ENCODE measurements at places on chromosomes 12 and 14. TPM values are rescaled to one million over a fixed set of nuclear protein-coding genes. Genes with fewer than 3 reads are reported as not detected.

- no peak overlapping the region for H3K4me3 ChIP-seq
- DNase-seq: peak; percentile 62
- no peak overlapping the region for H3K27ac ChIP-seq
- no peaks in the 10 kb centered on the region for H3K27me3 ChIP-seq
- H3K4me1 ChIP-seq: peaks cover 7% of the 10 kb centered on the region
- no peaks in the 10 kb centered on the region for H3K36me3 ChIP-seq
Observed at GRCh38 chr12:106170285-106170684, 31.5 kb upstream of the NUAK1 start.

DNA sequence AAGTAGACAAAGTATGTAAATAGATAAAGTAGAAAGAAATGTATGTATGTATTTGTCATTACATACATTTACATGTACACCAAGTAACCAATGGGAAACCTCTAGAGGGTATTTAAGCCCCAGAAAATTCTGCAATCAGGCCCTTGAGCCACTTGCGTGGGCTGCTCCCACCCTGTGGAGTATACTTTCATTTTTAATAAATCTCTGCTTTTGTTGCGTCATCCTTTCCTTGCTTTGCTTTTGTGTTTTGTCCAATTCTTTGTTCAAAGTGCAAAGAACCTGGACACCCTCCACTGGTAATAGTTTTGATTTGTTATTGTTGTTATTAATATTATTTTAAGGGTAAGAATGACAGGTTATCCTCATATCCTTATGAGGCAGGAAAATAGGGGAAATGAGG, 21.8 kb downstream of the CAPS2 start:
- H3K4me1 ChIP-seq: no peaks in the 10 kb centered on the region
- H3K36me3 ChIP-seq: no peaks in the 10 kb centered on the region
- no peak overlapping the region for H3K4me3 ChIP-seq
- H3K27me3 ChIP-seq: no peaks in the 10 kb centered on the region
- H3K27ac ChIP-seq: no peak overlapping the region

- H3K4me3 ChIP-seq: no peak overlapping the region
- H3K4me1 ChIP-seq: no peaks in the 10 kb centered on the region
- DNase-seq: no peak
Observed at GRCh38 chr12:28777603-28778365, 371.3 kb upstream of the FAR2 start.

- no peaks in the 10 kb centered on the region for H3K36me3 ChIP-seq
- peak overlapping the region; percentile 66 for H3K27ac ChIP-seq
- H3K4me3 ChIP-seq: no peak overlapping the region
- H3K27me3 ChIP-seq: no peaks in the 10 kb centered on the region
- DNase-seq: no peak
- peaks cover 36% of the 10 kb centered on the region for H3K4me1 ChIP-seq
Observed at GRCh38 chr12:71007020-71007419, 86.5 kb upstream of the PTPRR start.

- H3K27ac ChIP-seq: no peak overlapping the region
- no peak overlapping the region for H3K4me3 ChIP-seq
- H3K27me3 ChIP-seq: no peaks in the 10 kb centered on the region
Observed at GRCh38 chr12:126067626-126068329, 1002.5 kb downstream of the AACS start.

DNA sequence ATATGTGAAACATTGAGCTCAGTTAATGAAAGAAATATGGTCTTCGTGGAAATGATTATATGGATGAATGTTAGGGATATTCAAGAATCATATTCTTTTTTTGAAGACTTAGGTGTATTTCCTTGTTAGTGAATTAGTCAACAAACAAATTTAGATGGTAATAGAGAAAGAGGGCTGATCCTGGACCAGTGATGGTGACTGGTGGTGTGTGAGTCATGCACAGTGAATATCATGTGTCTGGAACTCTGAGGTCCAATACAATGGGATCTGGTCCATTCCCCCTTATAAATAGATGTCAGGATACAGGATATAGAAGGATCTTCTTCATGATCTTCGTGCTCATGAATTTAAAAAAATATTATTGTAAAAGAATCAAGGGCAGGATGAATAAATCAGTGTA, 64.4 kb upstream of the RTL1 start:
- no peaks in the 10 kb centered on the region for H3K4me1 ChIP-seq
- no peak overlapping the region for H3K4me3 ChIP-seq

GRCh38 chr12:40208707-40209446, 15.9 kb upstream of the LRRK2 start:
- H3K4me3 ChIP-seq: no peak overlapping the region
- no peaks in the 10 kb centered on the region for H3K36me3 ChIP-seq
- H3K27ac ChIP-seq: no peak overlapping the region

GRCh38 chr14:30620178-30620577, 1.9 kb upstream of the SCFD1 start:
- no peak overlapping the region for H3K4me3 ChIP-seq
- peaks cover 12% of the 10 kb centered on the region for H3K36me3 ChIP-seq
- H3K4me1 ChIP-seq: peaks cover 17% of the 10 kb centered on the region
- H3K27me3 ChIP-seq: no peaks in the 10 kb centered on the region
- no peak overlapping the region for H3K27ac ChIP-seq

DNA sequence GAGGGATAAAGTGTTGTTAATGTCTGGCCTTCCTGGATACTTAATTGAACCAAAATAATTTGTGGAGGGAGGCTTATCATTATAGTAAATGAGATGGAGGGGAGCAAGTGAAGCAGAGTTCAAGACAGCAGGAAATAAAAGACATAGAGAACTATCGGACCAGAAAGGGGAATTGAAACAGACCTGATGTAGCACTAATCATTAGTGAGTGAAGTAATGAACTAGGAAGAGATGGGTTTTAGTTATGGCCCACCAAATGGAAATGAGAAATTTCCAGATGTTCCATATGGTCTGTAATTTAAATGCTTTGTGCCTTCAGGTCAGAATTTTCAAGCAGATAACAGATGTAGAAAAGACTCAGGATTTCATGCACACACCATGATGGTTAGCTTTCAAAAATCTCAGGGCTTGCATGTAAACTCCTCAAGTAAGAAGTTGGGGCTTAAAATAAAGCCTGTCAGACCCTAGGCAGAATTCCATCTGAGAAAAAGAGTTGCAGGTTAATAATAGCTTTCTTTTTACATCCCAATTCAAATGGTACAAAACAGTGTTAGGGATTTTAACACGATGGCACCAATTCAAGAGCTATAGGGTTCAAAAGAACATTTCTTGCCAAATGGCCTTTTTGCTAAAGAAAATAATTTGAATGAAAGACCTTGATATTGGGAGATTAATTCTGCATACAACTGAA, 355.8 kb downstream of the FSCB start:
- no peaks in the 10 kb centered on the region for H3K27me3 ChIP-seq
- no peaks in the 10 kb centered on the region for H3K4me1 ChIP-seq
- no peak overlapping the region for H3K27ac ChIP-seq
- H3K36me3 ChIP-seq: no peaks in the 10 kb centered on the region
- no peak for DNase-seq

DNA sequence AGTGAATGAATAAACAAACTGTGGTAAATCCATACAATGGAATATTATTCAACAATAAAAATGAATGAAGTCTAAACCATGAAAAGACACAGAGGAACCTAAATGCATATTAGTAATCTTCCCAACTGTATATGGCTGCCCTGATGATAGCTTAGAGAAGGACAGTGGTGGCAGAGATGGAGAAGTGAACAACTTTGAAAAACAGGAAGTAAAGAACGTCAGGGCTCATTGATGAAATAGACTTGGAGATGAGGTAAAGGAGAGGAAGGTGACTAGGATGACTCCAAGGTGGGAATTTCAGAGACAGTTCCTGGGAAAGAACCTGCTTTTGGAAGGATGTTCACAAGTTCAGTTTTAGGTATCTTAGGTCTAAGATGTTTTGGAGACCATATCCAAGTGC, 36.3 kb upstream of the NT5DC3 start:
- H3K36me3 ChIP-seq: no peaks in the 10 kb centered on the region
- no peak overlapping the region for H3K27ac ChIP-seq
- no peaks in the 10 kb centered on the region for H3K4me1 ChIP-seq
- H3K27me3 ChIP-seq: no peaks in the 10 kb centered on the region

DNA sequence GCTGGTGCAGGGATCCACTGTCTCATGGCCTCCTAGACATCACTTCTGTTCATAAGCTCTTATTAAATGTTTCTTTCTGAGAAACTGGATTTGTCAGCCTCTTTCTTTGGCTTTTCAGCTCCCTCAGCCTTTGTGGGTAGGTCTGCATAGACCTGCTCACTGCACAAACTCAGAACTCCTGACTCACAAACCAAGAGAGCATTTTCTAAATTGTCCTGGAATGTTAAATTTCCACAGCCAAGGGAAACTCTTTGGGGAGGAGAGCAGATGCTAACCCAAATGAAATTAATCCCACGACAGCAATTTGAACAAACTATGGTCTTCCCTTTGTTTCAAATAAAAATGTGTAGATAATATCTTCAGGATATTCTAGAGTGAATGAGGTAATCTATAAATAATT, 19.5 kb upstream of the CERS5 start:
- H3K36me3 ChIP-seq: peaks cover 80% of the 10 kb centered on the region
- peak overlapping the region; percentile 89 for H3K27ac ChIP-seq
- no peaks in the 10 kb centered on the region for H3K27me3 ChIP-seq
- H3K4me3 ChIP-seq: no peak overlapping the region
- DNase-seq: peak; percentile 78

GRCh38 chr14:33014710-33015109, 76.0 kb downstream of the NPAS3 start:
- no peak for DNase-seq
- H3K36me3 ChIP-seq: no peaks in the 10 kb centered on the region
- H3K27ac ChIP-seq: no peak overlapping the region
- no peak overlapping the region for H3K4me3 ChIP-seq

DNA sequence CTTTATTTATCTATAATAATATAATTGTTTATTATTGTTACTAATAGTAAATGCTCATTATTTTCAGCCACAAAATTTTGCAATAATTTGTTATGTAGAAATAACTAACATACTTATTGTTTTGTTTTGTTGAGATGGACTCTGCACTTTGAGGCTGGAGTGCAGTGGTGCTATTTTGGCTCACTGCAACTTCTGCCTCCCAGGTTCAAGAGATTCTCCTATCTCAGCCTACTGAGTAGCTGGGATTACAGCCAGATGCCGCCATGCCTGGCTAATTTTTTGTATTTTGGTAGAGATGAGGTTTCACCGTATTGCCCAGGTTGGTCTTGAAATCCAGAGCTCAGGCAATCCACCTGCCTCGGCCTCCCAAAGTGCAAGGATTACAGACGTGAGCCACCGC, 76.6 kb upstream of the RAP1B start:
- no peak overlapping the region for H3K4me3 ChIP-seq
- peaks cover 25% of the 10 kb centered on the region for H3K4me1 ChIP-seq
- H3K27ac ChIP-seq: no peak overlapping the region
- H3K27me3 ChIP-seq: no peaks in the 10 kb centered on the region

Gene KCNA5
- not detected for total RNA-seq

Gene FOXM1
- total RNA-seq: 66.4 TPM

Gene LBHD2
- total RNA-seq: 0.82 TPM

Gene TSFM
- 596 TPM for total RNA-seq

Gene SLC7A8
- total RNA-seq: not detected

Gene RDH16
- total RNA-seq: 0.05 TPM

Measured in SJSA1 (cell line).